ENCODE measurements at places on chromosomes 2 and 18.

- ATAC-seq: no peak
Measured at GRCh38 chr2:199968126-199968525, 12.7 kb downstream of the MAIP1 start.

- peak; percentile 97 for ATAC-seq
Measured at GRCh38 chr2:207123335-207123744, 42.4 kb downstream of the KLF7 start.

GRCh38 chr2:40497251-40497859, 45.5 kb upstream of the SLC8A1 start:
- no peak for ATAC-seq

GRCh38 chr2:106058469-106059137, 135.5 kb downstream of the UXS1 start:
- ATAC-seq: peak; percentile 69

DNA sequence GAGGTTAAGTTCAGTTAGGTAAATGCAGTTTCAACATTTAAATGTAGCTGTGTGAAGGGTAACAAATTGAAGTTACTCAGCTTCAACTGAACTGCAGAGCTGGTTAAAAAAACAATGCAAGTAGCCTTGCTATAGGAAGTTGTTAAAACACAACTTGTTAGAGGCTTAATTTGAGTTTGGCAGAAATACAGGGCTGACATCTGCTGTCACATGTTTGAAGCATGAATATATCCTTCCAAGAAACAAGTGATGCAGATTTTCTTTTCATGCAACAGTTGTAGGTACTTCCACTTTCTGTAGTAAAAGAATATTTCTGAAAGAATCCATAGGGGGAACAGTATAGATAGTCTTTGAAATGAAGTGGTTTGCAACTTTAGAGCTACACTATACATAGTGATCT, 208.7 kb upstream of the RASGRP3 start:
- ATAC-seq: no peak

DNA sequence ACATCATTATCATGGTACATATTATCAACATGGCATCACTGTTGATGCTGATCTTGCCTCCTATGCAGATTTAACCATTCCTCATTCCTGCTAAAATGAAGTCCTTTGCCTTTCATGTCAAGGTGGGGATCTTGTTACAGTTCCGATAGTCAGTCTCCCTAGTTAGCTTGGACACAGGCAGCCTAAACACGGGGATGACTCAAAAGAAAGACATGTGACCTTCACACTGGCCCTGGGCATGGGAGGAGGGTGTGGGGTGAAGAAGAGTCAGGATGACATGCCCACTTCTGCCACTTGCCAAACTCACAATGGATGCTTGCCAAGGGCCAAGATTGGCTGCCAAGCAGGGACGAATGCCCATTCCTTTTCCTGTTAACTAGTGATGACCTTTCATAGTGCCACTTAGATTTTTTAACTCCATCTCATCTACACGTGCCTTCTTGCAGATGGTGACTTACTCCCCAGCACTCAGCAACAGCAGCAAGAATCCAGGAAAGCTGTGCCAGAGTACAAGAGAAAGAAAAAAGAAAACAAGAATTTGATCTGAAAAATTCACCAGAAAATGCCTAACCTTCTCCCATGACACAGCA, 13.9 kb upstream of the SLC1A4 start:
- no peak for ATAC-seq

- ATAC-seq: no peak
Measured at GRCh38 chr2:216632952-216633615, at the start of gene IGFBP2. Gene IGFBP2 (plus strand): TSS chr2:216633420. CDS start chr2:216633524, 104 bp downstream.

GRCh38 chr2:120935339-120936313, 200.0 kb downstream of the GLI2 start:
- ATAC-seq: no peak

DNA sequence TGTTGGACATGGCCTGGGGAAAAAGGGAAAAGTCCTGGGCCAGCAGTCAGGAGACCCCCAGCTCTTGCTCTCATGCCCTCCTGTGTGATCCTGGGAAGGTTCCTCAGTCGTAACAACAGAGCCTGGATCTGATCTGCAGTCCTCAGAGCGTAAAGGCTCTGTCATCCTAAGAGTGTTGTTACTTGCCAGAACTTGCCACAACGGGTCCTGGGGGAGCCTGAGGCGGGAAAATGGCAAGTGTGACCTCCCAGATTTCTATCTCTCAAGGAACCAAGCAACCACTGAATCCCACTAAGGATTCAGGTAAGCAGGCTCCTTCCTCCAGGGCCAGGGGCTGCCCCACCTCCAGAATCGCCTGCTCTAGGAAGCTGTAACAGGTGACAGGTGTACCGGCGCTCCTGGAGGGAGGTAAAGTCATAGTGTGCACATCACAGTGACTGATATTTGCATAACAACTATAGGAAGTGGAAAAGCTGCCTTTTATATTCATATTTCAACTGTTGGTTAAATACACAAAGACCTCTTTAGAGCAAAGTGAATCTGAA, 18.4 kb downstream of the HS1BP3 start:
- no peak for ATAC-seq

DNA sequence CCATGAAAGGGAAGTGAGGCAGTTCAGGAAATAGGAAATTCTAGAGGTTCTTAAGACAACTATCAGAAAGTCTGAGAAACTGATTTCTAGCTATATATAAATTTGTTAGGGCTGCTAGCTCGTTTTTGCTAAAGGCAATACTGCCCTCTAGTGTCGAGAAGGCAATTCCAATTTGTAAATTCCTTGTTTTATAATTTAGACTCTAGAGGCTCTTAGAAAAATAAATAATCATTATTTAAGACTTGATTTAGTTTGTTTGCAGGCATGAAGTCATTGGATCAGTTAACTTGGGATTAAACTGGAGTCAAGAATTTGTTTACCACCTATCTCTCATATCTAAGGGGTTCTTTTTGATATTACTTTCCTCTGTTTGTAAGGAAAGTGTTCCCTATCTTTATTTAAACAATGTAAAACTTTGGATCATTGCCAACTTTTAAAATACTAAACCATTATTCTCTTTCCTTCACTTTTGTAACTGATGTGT, 66.2 kb downstream of the ACVR2A start:
- no peak for ATAC-seq

- no peak for ATAC-seq
Measured at GRCh38 chr2:126637386-126637785, 18.6 kb upstream of the GYPC start.

DNA sequence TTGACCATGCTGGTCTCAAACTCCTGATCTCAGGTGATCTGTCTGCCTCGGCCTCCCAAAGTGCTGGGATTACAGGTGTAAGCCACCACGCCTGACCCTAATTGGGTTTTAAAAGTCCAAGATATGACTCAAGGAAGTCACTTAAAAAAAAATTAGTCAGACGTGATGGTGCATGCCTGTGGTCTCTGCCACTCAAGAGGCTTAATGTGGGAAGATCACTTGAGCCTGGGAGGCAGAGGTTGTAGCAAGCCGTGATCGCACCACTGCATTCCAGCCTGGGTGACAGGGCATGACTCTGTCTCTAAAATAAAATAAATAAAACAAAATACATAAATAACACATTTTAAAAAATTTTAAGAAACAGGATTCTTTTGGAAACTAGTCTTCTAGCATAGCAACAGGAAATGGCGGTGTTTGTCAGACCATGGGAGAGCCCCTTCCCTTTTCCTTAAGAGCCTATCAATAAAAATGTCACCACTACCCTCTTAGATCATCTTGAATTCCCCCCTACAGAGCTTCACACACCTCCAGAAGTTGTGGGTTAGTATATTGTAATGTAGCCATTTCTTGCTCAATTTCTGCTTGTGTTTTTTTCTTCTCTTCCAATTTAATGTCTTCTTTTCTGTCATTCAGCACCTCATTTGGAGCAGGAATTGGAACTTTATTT, 20.1 kb downstream of the SFT2D3 start:
- ATAC-seq: no peak

GRCh38 chr2:68907232-68907919, 36.2 kb upstream of the BMP10 start:
- ATAC-seq: peak; percentile 22

GRCh38 chr2:30666266-30666874, 140.9 kb downstream of the CAPN13 start:
- ATAC-seq: peak; percentile 71

DNA sequence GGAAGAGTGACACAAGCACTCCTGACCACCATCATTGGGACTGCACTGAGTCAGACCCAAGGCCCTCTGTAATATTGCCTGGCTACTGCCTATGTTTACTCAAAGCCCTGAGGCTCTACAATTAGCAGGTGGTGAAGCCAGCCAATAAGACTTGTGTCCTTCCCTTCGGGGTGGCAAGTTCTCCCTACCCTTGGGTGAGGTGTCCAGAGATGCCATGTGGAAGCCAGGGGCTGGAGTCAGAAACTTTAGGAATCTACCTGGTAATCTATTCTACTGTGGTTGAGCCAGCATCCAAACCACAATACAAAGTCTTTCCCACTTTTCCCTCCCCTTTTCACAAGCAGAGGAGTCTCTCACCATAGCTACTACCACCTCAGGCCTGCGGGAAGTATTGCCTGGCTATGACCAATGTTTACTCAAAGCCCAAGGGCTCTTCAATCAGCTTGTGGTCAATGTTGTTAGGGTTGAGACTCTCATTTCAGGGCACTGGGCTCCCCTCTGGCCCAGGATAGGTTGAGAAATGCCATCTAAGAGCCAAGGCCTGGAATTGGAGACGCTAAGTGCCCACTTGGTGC, 17.6 kb downstream of the DHRS9 start:
- no peak for ATAC-seq

GRCh38 chr18:26207937-26208336, 18.3 kb upstream of the TAF4B start:
- no peak for ATAC-seq

DNA sequence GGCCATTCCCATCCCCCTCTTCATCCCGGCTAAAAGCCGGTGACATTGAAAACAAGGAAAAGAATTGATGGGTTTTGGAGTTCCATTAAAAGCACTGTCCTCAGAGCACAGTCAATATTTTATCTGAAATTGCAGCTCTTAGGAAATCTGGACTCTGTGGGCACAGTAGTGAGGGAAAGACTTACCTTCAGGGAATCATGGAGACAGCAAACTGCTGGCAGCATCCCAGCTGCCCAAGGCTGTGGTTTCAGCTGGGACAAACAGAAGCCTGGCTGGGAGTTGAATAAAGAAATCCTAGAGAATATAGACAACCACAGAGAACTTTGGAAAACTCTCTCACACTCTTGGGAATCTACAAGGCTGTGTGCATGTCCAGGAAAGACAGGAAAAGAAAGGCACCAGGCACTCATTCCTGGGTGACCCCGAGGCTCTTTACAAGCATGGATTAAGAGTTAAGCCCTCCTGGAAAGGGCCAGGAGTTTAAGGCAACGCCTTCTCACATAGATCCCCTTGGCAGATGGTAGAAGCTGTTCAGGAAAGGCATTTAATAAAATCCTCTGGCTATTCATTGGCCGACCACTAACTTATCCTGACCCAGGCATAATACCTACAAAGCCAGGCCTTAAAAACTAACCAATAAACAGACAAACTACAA, 255.1 kb downstream of the MYT1L start:
- no peak for ATAC-seq

DNA sequence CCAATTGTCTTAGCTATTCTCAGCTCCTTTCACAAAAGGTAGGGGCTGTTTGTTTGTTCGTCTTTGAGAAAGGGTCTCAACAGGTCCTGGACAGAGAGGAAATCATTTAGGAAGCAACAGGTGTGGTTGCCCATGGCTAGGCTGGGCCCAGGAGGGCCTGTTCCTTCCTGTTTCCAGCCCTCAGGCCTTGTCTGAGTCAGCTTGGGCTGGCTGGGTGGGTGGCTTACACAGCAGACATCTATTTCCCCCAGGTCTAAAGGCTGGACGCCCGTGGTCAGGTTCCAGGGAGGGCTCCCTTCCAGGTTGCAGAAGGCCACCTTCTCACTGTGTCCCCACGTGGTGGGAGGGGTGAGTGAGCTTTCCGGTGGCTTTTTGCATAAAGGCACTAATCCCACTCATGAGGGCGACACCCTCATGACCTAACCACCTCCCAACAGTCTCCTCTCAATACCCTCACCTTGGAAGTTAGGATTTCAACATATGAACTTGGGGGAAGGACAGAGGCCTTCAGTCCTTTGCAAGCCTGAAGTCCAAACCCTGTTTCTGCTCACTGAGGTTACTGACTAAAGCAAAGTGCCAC, 45.5 kb downstream of the ARHGEF4 start:
- ATAC-seq: no peak

DNA sequence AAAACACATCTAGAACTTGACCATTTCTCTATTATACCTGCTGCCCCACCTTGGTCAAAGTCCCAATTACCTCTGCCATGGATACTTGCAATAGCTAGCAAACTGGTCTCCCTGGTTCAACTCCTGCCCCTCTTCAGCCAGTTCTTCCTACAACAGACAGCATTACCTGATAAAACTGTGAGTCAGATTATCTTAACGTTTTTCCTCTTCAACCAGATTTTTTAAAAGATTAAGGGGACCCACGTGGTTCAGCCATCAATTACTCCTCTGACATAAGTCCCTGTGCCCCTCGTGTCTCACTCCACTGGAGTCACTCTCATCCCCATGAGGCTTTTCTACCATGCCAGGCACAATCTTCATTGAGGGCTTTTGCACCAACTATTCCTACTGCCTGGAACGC, 5.3 kb upstream of the ARHGAP15 start:
- ATAC-seq: no peak
